Foreskin fibroblast (primary cell): ENCODE measurements at places on chromosomes 12 and 14.

- no peak for DNase-seq
Observed at GRCh38 chr12:104877103-104877705, 80.9 kb downstream of the SLC41A2 start.

- no peak for DNase-seq
Observed at GRCh38 chr14:81435391-81436295, 35.5 kb upstream of the STON2 start.

DNA sequence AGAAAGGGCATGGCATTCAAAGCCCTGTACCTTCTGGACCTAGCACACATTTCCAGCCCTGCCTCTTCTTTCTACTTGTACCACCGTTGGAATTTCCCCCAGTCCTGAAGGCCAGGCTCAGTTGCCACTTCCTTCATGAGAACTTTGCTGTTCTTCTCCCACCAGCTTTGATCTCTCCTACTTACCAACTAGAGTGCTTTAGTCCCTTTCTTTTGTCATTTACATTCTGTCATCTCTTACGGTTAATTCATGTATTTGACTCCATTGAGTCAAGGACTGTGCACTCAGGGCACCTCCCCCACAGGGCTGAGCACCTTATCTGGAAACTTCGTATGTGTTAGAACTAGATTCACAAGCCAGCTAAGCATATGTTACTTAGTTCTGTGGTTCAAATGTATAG, 26.3 kb downstream of the BICDL1 start:
- DNase-seq = no peak

DNA sequence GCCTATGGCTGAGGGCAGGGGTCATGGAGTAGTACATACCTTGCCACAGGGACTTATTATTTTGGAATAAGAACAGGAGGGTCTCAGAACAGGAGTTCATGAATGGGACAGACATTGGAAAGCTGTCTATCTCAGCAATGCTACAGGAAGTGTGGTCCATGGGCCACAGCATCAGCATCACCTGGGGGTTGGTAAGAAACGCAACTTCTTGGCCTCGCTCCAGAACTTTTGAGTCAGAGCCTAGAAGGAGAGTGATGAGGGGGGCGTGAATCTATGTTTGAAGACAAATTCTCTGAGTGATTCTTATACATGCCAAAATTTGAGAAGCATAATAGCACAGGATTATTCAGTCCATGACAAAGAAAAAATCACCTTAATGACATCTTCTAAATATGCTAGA, 156.6 kb downstream of the RPAP3 start:
- DNase-seq = no peak

GRCh38 chr12:94743174-94743573, 92.8 kb upstream of the TMCC3 start:
- DNase-seq = no peak

GRCh38 chr12:53050426-53051057, 677 bp downstream of the TNS2 start:
- no peak for DNase-seq

- DNase-seq = no peak
Observed at GRCh38 chr12:110661337-110661972, 27.5 kb downstream of the HVCN1 start.

GRCh38 chr12:93937812-93938211, 210.6 kb upstream of the PLXNC1 start:
- no peak for DNase-seq

DNA sequence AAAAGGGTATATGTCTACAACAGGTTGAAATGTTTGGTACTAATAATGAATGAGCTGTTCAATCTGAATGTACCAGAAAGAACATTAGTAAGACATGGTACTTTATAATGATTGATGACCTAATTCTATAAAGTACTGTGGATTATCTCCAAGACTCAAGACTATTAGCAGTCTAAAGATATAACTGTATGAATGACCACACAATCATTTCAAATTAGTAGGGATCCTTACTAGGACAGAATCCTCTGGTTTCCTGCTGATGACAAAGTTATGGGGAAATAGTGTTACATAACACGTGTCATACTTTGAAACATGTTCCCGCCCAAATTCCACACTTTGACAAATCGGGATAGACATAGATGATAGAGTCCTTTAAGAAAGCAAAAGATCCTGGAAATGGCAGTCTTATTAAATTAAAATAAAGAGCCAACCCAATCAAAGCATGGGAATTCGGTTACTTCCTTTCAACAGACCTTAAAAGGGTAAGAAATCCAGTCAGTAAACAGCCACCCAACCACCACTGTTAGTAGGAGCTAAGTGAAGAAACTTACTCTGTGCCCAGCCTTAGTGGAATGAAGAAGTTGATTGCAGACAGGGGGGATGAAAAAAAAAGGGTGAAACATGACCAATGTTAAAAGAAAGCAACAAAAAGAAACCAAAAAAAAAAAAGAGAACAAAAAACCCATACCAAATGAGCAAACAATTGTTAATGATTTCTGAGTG, 2.8 kb downstream of the VPS29 start:
- DNase-seq = peak; percentile 51

- no peak for DNase-seq
Observed at GRCh38 chr12:12405882-12406281, 49.0 kb downstream of the BORCS5 start.

GRCh38 chr12:62686938-62687337, 220.3 kb downstream of the MON2 start:
- DNase-seq = peak; percentile 78

GRCh38 chr12:58980768-58981167, 60.5 kb upstream of the LRIG3 start:
- DNase-seq = no peak

DNA sequence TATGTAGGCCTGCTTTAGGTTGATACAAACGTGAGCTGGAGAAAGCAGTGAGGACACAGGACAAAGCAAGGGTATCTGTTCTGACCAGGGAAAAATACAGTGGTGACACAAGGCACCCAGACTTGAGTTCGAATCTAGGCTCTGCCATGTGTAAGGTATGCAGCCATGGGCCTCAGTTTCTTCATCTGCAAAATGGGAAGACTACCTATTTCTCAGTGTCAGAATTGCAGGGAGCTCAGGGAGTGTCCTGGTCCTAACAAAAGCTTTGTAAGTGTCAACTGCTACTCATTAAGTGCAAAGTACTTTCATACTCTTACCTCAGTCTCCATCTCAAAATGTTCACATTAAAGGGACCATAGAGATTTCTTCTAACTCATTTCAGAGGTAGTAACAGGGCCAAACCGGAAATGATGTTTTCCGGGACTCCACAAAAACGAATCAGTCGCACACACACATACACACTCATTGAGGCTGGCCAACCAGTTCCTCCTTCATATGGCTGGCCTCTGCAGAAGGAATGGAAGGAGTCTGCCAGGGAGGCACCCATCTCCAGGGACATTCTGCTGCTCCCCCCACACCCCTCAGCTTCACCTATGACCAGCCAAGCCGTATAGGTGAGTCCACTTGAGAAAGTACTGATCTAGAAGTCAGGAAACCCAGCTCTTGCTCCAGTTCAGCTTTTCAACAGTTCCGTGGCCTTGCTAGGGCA, 7.8 kb downstream of the CTDSP2 start:
- peak; percentile 45 for DNase-seq

DNA sequence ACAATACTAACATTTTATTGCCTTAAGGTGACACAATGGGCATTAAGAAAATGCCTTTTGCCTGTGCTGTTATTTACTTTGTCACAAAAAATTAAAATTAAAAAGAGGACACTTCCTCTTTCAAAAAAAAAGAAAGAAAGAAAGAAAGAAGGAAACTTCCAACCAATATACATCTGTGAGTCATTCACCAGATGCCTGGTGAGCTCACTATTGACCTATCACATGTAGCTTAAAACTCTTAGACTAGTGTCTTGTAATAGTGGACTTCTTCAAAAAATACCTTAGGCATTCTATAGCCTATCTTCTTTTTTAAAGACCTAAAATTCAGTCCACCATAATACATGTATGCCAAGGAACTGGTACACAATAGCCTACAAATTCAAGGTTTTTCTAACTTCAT, 4.9 kb upstream of the SOX5 start:
- no peak for DNase-seq

DNA sequence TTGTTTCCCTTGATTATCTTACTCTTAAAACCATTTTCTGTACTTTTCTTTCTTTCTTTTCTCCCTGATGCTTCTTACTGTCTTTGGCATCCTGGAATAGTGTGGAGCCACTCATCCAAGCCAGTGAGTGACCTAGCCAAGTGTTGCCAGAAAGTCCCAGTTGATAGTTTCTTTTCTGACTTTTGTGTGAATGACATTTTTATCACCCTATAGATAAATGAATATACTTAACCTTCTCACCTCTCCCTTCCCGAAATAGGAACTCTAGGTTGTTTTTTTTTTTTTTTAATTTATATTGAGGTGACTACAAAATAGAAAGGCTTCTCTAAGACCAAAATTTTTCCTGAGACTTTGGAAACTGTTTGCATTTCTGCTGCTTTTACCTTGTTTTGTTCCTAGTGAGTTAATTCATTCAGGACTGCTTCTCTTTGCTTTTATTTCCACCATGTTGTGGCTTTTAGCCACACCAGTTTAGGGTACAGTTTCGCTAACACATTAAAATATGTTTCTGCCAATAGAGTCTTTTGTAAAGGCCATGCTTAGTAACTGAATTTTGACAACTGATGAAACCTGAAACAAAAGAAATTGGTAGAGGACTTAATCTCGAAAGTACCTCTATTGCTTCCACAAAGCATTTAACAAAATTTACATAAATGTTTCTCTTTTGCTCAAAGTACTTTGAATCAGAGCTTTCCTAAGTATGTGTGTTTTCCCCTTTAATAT, 194.6 kb downstream of the ERC1 start:
- no peak for DNase-seq

- DNase-seq = peak; percentile 82
Observed at GRCh38 chr12:103877934-103878510, 37.0 kb upstream of the NT5DC3 start.

DNA sequence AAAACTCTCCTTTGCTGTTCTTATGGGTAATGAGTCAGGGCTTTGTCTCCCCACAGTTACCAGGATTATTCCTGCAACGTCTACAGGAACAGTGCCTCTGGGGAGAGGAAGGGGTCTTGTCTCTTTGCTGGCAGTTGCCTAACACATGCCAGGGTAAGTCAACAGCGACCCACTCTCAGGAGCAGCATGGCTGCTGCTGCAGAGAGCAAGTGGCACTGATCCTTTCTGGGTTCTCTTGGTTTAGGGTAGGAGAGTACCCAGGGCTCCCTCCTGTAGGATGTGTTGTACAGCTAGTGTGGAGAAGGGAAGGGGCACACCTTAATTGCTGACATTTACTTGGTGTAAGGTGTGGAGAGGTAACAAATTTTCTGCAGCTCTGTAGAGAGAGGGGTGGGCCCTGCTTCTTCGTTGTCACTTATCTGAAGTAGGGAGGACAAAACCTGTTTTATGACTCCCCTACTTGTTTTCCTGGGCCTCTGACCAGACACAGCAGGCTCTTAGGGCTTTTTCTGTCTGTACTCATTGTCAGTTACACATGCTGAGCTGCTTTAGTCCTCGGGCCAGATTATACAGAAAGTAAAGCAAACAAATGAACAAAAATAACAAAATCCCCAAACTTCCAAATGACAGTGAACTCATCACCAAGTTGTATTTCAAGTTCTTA, 168.2 kb downstream of the ACSS3 start:
- DNase-seq = no peak
